ENCODE measurements at places on chromosomes 1 and 21. TPM values are rescaled to one million over a fixed set of nuclear protein-coding genes. Genes with fewer than 3 reads are reported as not detected.

- peaks cover 6% of the 10 kb centered on the region for H3K27me3 ChIP-seq
- no peak within 1 kb of the TSS for H3K4me3 ChIP-seq
- H3K4me1 ChIP-seq = no peaks in the 10 kb centered on the region
- H3K36me3 ChIP-seq = no peaks in the 10 kb centered on the region
- DNase-seq = no peak
- no peak within 1 kb of the TSS for H3K27ac ChIP-seq
Measured at GRCh38 chr1:171090604-171091003, at the start of gene FMO3. FMO3 (plus strand) TSS chr1:171090905; CDS start chr1:171092659, 1,754 bp downstream.

DNA sequence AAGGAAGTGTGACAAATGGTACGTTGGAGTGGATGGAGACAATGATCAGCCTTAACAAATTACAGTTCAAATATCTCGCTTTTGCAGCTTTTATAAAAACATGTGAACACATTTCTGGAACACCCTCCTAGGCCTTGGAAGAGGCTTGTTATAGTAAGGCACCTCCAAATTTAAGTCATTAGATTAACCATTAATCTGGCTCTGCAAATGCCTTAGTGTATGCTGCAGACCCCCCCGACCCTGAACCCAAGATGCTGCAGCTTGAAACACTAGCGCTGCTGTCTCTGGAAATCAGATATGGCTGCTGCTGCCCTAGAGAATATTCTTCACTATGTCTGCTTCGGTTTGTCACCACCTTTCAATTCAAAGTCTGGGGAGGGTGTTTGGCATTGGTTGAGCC, 196.4 kb downstream of the MIS18A start:
- no peak for DNase-seq
- H3K4me1 ChIP-seq = peaks cover 24% of the 10 kb centered on the region
- peaks cover under 1% of the 10 kb centered on the region for H3K27me3 ChIP-seq
- H3K27ac ChIP-seq = no peak overlapping the region

GRCh38 chr1:12661606-12662219, 17.8 kb downstream of the AADACL4 start:
- H3K4me3 ChIP-seq = no peak overlapping the region
- H3K27ac ChIP-seq = no peak overlapping the region
- no peak for DNase-seq
- no peaks in the 10 kb centered on the region for H3K27me3 ChIP-seq

DNA sequence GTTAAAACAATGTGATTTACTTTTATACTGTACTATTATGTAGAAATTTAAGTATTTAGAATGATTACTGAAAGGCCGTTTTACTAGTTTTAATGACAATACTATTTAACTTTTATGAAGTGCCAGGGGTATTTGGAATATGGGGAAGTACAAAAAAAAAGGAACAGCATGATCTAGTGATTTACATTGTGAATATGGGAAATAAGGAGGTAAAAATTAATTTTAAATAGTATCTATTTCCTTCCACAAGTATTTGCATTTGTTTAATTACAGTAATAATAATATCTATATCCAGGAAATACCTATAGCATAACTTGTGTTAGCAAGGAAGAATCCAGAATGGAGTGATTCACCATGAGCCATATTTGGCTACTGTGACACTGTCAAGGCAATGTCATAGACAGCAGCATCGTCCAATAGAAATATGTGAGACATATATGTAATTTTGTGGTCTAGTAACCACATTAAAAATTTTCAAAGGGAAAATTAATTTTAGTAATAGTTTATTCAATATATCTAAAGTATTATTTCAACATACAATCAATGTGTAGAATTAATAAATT, 22.0 kb downstream of the CNST start:
- no peak for DNase-seq

DNA sequence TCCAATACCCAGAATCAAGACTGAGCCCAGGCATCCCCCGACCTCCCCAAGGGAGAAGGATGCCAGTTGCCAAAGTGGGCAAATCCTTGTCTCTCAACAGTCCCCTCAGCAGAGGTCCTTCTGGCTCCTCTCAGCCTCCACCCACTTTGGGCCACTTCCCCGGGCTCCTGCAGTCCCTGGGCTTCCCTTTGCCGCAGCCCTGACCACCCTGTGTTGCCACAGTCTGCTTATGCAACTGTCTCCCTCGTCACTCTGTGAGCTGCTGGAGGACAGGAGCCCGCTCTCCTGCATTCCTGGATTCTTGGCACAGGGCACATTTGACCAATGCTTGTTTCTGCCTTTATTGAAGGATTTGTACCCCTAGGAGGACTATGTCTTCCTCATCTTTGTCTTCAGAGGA, 2.9 kb upstream of the LRP8 start:
- DNase-seq = no peak
- H3K4me3 ChIP-seq = no peak overlapping the region
- no peaks in the 10 kb centered on the region for H3K36me3 ChIP-seq

- H3K4me3 ChIP-seq = peak overlapping the region; percentile 34
- peaks cover 4% of the 10 kb centered on the region for H3K27me3 ChIP-seq
- no peak for DNase-seq
- peaks cover 31% of the 10 kb centered on the region for H3K4me1 ChIP-seq
- H3K36me3 ChIP-seq = no peaks in the 10 kb centered on the region
Measured at GRCh38 chr1:183480971-183481441, 8.7 kb downstream of the SMG7 start.

GRCh38 chr1:17012775-17013490, 1.2 kb upstream of the ATP13A2 start:
- peaks cover 9% of the 10 kb centered on the region for H3K27me3 ChIP-seq
- no peak overlapping the region for H3K4me3 ChIP-seq
- no peaks in the 10 kb centered on the region for H3K36me3 ChIP-seq
- DNase-seq = no peak
- peaks cover 5% of the 10 kb centered on the region for H3K4me1 ChIP-seq

GRCh38 chr1:170727963-170728362, 64.0 kb downstream of the PRRX1 start:
- no peak overlapping the region for H3K27ac ChIP-seq
- no peaks in the 10 kb centered on the region for H3K27me3 ChIP-seq
- peaks cover 2% of the 10 kb centered on the region for H3K4me1 ChIP-seq
- H3K36me3 ChIP-seq = no peaks in the 10 kb centered on the region
- no peak overlapping the region for H3K4me3 ChIP-seq
- DNase-seq = no peak

GRCh38 chr1:215084621-215085020, 2.1 kb downstream of the KCNK2 start:
- peaks cover 11% of the 10 kb centered on the region for H3K27me3 ChIP-seq
- H3K27ac ChIP-seq = no peak overlapping the region
- no peak for DNase-seq
- no peaks in the 10 kb centered on the region for H3K36me3 ChIP-seq
- H3K4me1 ChIP-seq = no peaks in the 10 kb centered on the region

GRCh38 chr1:110040548-110040947, 6.1 kb downstream of the STRIP1 start:
- no peaks in the 10 kb centered on the region for H3K36me3 ChIP-seq
- DNase-seq = no peak
- no peak overlapping the region for H3K4me3 ChIP-seq
- no peaks in the 10 kb centered on the region for H3K27me3 ChIP-seq
- no peak overlapping the region for H3K27ac ChIP-seq
- peaks cover 3% of the 10 kb centered on the region for H3K4me1 ChIP-seq

DNA sequence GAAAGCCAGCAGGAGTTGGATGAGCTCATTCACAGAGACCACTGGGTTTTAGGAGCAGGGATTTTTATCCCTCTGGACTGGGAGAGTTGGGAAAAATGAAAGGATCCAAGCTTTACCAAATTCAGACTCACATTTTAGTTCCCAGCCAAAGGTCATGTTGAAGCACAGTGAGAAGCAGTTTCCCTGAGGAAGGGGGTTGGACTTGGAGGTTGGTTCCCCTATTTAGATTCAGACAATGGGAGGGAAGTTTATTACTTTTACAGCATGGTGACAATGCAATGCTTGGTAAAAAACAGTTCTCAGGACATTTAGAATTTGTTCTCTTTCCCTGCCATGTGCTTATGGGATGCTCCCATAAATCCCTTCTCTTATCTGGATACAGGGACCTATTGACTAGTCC, 57.3 kb upstream of the ZNF648 start:
- H3K4me3 ChIP-seq = no peak overlapping the region
- H3K27me3 ChIP-seq = peaks cover 3% of the 10 kb centered on the region
- no peak for DNase-seq
- H3K4me1 ChIP-seq = no peaks in the 10 kb centered on the region
- no peak overlapping the region for H3K27ac ChIP-seq
- H3K36me3 ChIP-seq = no peaks in the 10 kb centered on the region

DNA sequence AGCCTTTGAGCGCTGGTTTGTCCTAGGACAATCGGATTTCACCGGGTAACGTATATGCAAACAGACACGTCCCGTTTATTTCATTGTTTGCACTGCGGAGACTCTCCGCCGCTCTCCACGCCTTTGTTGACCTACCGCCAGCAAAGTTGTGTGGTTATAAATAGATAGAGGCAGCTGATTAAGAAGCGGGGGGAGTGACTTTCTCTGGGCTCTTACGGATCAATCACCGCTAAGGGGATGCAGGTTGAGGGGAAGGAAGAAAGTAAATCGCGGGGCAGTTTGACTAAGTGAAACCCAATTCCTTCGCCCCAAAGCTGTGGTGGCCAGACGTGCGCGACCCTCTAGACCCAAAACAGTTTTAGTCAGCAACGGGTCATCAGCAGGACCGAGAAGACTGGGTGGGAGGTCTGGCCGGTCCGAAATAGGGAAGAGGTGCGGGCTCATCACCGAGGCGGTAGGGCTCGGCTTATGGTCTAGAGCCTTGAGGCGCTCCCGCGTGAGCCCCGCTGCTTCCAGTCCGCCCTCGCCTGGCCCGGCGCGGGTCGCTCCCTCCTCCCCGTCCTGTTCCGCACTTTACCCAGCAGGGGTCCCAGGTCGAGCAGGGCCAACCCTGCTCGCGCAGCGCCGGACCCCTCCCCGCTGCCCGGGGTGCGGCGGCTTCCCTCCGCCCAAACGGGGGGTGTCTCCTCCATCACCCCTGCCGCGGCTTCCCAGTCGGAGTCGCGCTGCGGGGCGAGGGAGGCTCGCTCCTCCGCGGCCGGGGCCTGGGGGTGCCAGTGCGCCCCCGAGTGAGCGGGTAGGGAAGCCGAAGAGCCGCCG, 120.8 kb upstream of the RRP15 start:
- H3K4me1 ChIP-seq = peaks cover 12% of the 10 kb centered on the region
- peak overlapping the region; percentile 78 for H3K27ac ChIP-seq
- peak; percentile 79 for DNase-seq

DNA sequence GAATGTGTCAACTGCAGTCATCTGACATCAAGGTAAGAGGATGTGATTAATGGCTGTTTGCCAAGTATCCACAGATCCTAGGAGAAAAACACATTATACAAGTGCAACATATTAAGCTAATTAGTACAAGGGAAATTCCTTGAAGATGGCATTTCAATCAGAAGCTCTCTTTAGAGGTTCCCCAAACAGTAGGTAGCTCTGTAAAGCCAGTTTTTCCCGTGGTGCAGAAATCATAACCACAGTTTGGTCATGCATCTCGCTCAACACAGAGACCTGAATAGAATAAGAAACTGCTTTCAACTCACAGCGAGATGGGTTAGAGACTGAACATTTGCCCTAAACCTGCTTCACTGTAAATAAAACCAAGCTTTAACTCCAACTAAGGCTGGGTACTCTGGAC, 230.5 kb upstream of the CAMK1G start:
- H3K4me3 ChIP-seq = no peak overlapping the region
- DNase-seq = no peak
- H3K36me3 ChIP-seq = no peaks in the 10 kb centered on the region
- no peaks in the 10 kb centered on the region for H3K27me3 ChIP-seq

- H3K4me1 ChIP-seq = no peaks in the 10 kb centered on the region
- no peaks in the 10 kb centered on the region for H3K36me3 ChIP-seq
- peaks cover 2% of the 10 kb centered on the region for H3K27me3 ChIP-seq
- no peak for DNase-seq
- H3K27ac ChIP-seq = no peak overlapping the region
Measured at GRCh38 chr1:108717774-108718316, 5.1 kb downstream of the FNDC7 start.

DNA sequence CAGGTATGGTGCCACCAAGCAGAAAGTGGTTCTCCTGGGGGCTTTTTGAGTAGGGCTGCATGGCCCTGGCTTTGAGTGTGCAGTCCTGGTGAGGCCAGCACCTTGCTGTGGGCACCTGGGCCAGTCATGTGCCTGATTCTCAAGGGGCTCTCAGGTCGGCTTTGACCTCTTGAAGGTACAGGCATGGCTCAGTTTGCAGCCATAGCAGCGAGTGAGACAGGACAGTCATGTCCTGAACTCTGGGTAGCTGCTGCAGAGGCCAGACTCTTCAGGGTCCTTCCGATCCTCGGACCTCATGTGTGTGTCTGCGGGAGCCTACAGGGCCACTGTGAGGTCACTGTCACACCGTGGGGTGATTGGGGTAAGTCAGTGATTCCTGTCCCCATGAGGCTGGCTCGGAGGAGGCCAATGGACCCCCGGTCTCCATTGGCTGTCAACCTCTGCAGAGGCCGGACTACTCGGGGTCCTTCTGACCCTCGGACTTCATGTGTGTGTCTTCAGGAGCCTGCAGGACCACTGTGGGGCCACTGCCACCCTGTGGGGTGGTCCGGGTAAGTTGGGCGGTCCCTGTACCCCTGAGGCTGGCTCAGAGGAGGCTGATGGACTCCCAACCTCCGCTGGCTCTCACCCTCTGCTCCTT, 95.2 kb upstream of the C1orf174 start:
- no peak for DNase-seq
- no peak overlapping the region for H3K4me3 ChIP-seq
- H3K36me3 ChIP-seq = peaks cover 11% of the 10 kb centered on the region
- no peak overlapping the region for H3K27ac ChIP-seq

- no peaks in the 10 kb centered on the region for H3K36me3 ChIP-seq
- no peaks in the 10 kb centered on the region for H3K4me1 ChIP-seq
- H3K27ac ChIP-seq = no peak overlapping the region
- no peak overlapping the region for H3K4me3 ChIP-seq
- DNase-seq = no peak
Measured at GRCh38 chr1:49104575-49104974, 327.9 kb upstream of the BEND5 start.

- peaks cover 2% of the 10 kb centered on the region for H3K4me1 ChIP-seq
- DNase-seq = no peak
Measured at GRCh38 chr1:241706967-241707366, 54.9 kb downstream of the WDR64 start.

- no peaks in the 10 kb centered on the region for H3K27me3 ChIP-seq
- no peaks in the 10 kb centered on the region for H3K36me3 ChIP-seq
- DNase-seq = no peak
- H3K4me3 ChIP-seq = no peak overlapping the region
Measured at GRCh38 chr1:80509965-80510522, 1290.7 kb upstream of the ADGRL2 start.

DNA sequence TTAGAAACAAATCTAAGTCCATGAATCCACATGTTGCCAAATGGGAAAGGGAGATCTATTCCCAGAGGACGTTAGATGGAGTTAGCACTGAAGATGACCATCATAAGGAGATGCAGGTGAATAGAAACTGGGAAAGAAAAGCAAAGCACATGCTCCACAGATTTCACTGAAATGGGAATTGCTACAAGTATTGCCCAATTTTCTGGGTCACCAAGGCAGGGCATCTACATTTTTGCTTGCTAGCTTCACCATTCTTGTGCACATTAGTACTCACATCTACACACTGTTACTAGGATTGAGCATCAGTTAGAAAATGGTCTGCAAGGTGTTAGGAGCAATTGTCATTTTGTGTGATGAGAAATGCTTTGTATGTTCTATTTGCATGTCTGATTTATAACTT, 99.1 kb downstream of the JAK1 start:
- no peak overlapping the region for H3K4me3 ChIP-seq
- H3K36me3 ChIP-seq = no peaks in the 10 kb centered on the region

GRCh38 chr21:34713621-34714020, 44.8 kb downstream of the CLIC6 start:
- H3K4me3 ChIP-seq = no peak overlapping the region
- H3K4me1 ChIP-seq = peaks cover 3% of the 10 kb centered on the region

- H3K36me3 ChIP-seq = no peaks in the 10 kb centered on the region
- DNase-seq = no peak
- H3K27me3 ChIP-seq = no peaks in the 10 kb centered on the region
- no peak overlapping the region for H3K27ac ChIP-seq
Measured at GRCh38 chr1:75519651-75520427, 91.1 kb downstream of the SLC44A5 start.

Gene COL9A2
- 3.3 TPM for total RNA-seq

Gene GJA8
- total RNA-seq = not detected

Gene HJV
- total RNA-seq = not detected

Gene OR2T35
- not detected for total RNA-seq
